KBM-7 (cell line): ENCODE measurements at places on chromosomes 6 and 20.

- no peak for DNase-seq
These were observed 12.7 kb downstream of the STXBP5 start for GRCh38 chr6:147216915-147217314.

DNA sequence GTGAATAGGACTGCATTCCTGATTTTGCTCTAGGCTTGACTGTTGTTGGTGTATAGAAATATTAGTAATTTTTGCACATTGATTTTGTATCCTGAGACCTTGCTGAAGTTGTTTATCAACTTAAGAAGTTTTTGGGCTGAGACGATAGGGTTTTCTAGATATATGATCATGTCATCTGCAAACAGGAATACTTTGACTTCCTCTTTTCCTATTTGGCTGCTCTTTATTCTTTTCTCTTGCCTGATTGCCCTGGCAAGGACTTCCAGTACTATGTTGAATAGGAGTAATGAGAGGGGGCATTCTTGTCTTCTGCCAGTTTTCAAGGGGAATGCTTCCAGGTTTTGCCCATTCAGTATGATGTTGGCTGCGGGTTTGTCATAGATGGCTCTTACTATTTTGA is 13.4 kb downstream of the HLA-DOB start:
- no peak for DNase-seq

GRCh38 chr6:148501178-148501590 is 158.5 kb downstream of the SASH1 start:
- DNase-seq: no peak

DNA sequence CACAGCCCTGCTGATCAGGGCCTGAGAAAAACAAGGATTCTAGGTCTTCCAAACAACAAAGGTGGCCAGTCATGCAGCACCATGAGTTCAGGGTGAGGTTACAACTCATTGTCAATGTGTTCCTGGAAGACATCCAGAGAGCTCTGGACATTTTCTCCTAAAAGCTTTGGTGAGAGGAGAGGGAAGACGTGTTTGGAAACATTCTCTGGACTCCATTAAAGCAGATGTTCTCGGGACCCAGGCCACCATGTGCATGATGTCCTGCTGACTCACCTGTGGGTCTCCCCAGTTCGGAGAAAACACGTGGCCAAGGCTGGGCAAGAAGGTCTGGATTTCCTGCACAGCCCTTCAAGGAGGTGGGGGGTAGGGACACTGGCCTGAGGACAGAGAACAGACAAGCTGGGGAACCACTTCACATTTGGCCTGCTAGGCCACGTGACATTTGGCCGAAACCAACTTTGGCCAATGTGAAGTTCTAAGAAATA is 61.6 kb downstream of the KCNB1 start:
- DNase-seq: no peak

GRCh38 chr6:81625216-81625615 is 127.3 kb downstream of the TENT5A start:
- DNase-seq: no peak

DNA sequence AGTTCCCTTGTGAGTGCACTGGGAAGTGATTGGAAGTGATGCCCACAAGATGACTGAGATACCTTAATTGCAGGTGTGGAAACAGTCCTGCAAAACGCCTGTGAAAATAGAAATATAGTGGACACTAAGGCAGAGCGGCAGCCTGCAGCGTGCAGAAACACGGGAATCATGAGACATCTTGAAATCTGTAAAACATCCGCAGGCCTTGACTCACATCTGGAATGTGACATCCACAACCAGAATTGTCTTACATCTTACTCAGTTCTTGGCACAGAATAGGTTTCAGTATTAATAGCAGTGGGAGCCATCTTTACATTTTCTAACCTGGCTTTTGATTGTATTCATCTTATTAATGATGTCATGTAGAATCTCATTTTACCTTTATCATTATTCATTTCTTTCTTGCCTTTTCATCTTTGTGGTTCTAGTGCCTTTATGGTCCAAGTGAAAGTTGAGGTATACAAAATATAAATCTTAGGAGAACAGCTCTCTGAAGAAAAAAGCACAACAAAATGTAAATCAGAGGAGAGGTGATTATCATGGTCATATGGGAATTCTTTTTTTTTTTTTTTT is 44.6 kb downstream of the CDYL start:
- no peak for DNase-seq

DNA sequence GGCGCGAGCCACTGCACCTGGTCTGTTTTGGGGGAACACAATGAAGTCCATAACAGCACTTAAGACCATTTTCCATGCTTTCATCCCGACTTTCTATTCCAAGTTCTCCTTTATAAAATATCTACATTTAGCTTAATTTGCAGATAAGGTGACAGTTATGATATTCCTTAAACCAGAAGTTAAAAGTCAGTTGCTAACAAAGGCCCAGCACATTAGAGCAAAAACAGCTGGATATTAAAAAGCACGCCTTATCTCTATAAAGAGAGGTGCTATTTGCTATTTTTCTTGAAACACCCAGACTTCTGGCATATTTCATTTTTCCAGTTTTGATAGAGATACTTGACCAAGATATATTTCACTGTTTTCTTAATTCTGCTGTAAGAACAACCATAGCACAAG is 15.8 kb downstream of the OR2B2 start:
- DNase-seq: no peak

DNA sequence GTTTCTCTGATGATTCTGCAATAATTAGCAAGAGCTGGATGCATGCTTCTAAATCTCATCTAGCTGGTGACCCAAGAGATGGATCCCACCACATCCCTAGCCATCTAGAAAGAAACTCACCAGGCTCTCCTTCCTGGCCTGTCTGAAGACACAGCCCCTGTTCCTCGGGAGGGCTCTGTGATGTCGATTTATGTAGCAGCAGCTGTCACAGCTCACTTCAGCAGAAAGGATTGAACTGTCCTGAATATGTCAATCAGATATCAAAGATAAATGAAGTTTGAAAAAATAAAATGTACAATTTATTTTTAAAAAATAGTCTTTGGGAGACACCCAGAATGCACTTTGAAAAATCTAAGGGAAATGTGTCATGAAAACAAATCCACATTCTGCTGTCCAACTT is 67.3 kb upstream of the TSHZ2 start:
- DNase-seq: no peak

DNA sequence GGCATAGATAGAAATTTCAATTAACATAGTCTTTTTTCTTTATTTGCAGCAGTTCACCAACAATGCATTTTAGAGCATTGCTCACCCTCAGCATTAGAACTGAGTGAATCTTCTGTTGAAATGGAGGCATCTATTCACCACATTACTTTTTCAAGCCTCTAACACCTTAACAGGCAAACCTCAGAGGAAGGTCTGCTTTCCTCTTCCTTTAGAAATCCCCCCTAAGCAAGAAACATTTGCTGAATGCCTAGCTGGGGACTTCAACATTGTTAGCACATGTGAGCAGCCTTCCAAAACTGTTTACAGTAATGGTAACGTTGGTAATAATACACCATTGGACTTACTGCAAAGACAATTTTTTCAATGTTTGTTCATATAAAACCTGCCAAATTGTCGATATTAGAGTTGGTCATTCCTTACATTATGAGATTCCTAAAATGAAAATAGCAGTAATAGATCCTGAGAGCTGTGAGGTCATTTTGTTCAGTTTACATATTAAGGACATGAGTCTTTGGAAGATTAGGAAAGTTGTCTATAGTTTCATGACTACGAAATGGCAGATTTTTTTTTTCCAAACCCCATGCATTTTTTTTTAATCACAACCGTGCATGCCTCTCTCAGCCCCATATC is 20.6 kb upstream of the AKIRIN2 start:
- no peak for DNase-seq

- no peak for DNase-seq
These were observed 981.0 kb upstream of the CITED2 start for GRCh38 chr6:140355476-140355875.

DNA sequence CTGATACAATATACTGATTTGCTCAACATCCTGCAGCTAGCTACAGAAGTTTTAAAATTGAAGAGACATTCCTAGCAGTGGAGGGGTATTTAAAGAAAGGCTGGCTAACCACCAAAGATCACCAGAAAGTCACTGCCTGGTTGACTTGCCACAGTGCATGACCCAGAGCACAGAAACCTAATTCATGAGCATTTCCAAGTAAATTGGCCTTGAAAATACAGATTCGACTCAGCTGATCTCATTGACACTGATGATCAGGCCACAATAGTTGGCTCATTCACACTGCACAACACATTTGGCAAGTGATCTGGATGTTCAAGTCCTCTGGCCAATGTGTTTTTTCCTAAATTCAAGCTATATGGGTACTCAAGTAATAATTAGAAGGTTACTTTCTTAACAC is 13.3 kb upstream of the TDRD6 start:
- DNase-seq: no peak

DNA sequence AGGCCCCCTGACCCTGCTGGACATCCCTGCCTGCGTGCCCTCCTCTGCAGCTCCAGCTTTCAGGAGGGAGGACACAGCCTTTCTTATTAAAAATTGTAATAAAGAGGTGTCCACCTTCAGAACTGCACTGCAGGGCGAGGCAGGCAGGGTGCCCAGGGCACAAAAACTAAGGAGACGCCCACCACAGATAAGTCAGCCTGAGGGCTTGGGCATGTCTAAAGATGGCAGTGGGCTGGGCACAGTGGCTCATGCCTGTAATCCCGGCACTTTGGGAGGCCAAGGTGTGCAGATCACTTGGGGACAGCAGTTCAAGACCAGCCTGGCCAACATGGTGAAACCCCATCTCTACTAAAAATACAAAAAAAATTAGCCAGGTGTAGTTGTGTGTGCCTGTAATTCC is 7.0 kb upstream of the C20orf144 start:
- no peak for DNase-seq

GRCh38 chr6:92109956-92110355 is 1309.4 kb downstream of the EPHA7 start:
- DNase-seq: no peak

DNA sequence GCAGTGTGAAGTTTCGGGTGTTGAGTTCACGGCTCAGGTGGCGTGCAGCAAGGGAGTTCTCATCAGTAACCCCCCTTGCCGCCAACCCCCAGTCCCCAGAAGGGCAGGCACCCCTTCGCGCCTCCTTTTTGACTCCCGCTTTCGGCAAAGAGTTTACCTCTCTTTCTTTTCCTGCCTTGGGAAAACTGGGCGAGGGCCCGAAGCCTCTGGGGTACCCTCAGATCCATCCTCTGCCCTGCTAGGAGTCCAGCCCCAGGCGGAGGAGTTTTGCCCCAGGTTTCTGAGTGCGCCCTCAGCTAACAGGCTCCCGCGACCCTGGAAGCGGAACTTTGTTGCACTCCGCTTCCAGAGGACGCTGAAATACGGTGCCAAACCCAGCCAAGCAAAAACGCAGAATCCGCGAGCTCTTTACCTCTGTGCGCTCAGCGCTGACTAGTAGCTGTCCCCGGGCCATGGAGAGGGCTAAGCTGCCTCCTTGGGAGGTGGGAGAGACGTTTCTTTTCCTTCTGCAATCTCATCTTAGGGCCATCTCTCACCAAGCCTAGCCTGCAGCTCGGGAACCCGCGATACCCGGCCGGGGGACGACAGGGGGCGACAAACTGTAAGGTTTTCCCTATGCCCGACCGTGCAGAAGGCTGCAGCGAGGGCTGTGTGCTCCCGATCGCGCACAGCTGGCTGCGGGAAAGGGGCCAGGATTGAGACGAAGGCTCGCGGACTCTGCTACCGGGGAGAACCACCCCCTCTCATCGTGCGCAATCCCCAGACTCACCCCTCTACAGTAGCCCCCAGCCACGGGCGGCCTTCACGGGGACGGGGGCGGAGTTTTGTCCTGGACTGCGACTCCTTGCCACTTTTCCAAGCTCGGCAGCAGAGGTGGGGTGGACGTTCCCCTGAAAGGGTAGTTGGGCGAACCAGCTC is 2.7 kb upstream of the PAX1 start:
- DNase-seq: peak; percentile 67

GRCh38 chr20:16040742-16041141 is 532.5 kb downstream of the KIF16B start:
- no peak for DNase-seq

- DNase-seq: no peak
These were observed 65.2 kb downstream of the TRAM2 start for GRCh38 chr6:52511572-52512151.

DNA sequence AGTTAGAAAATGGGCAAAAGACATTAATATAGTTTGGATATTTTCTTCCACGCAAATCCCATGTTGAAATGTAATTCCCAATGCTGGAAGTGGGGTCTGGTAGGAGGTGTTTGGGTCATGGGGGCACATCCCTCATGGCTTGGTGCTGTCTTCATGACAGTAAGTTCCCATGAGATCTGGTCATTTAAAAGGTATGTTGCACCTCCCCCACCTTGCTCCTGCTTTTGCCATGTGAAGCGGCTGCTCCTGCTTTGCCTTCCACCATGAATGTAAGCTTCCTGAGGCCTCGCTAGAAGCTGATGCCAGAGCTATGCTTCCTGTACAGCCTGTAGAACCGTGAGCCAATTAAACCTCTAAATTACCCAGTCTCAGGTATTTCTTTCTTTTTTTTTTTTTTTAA is 16.3 kb upstream of the TMEM14A start:
- DNase-seq: no peak

- peak; percentile 7 for DNase-seq
These were observed 199.6 kb downstream of the ISM1 start for GRCh38 chr20:13420625-13421024.

DNA sequence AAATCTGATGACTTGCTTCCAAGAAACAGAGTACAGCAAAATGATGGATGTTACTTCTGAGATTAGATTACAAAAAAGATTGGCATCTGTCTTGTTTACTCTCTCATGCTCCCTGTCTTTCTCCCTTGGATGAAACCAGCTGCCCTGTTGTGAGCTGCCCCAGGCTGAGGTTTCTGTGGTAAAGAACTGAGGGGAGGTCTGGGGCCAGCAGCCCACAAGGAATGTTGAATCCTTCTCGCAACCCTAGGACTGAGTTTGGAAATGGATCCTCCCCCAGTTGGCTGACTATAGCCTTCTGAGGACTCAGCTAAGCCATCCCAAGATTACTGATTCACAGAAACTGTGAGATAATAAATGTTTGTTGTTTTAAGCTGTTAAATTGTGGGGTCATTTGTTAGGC is 5.6 kb upstream of the HECA start:
- no peak for DNase-seq

- no peak for DNase-seq
These were observed 742.1 kb downstream of the MAFB start for GRCh38 chr20:39946931-39947330.

DNA sequence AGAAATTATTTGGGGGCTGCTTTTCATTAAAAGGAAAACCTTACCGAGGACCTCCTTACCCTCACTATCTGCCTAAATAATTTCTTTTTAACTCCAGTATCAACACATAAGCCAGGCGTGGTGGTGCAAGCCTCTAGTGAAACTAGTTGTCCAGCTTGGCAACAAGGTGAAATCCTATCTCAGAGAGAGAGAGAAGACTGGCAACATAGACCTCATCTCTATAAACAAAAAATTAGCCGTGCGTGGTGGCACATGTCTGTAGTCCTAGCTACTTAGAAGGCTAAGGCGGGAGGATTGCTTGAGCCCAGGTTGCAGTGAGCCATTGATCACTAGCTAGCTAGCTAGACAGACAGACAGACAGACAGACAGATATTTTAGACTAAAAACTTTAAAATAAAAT is 92.5 kb downstream of the ARMC2 start:
- DNase-seq: no peak

DNA sequence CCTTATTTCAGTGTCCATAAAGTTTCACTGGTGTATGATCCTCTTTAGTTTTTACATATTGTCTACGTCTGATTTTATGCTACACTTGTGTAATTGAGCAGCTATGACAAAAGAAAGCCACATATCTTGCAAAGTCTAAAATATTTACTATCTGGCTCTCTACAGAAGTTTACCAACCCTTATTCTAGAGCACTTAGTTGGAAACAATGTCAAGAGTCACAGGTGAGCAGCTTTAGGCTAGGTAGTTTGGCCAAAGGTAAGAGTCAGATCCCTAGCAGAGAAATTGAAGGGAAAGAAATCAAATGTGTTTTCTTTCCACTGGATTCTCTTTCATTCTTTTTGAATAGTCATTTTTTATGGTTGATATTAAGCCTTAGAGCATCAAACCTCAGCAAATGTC is 34.7 kb upstream of the STXBP5 start:
- no peak for DNase-seq
